SK-MEL-5 (cell line): ENCODE measurements at places on chromosomes 2 and 18. TPM values are rescaled to one million over a fixed set of nuclear protein-coding genes. Genes with fewer than 3 reads are reported as not detected.

GRCh38 chr2:72141881-72142451 lies 5.7 kb downstream of the CYP26B1 start:
- no peak for DNase-seq

- DNase-seq, result no peak
These were observed 98.3 kb upstream of the HDAC4 start for GRCh38 chr2:239498981-239499634.

DNA sequence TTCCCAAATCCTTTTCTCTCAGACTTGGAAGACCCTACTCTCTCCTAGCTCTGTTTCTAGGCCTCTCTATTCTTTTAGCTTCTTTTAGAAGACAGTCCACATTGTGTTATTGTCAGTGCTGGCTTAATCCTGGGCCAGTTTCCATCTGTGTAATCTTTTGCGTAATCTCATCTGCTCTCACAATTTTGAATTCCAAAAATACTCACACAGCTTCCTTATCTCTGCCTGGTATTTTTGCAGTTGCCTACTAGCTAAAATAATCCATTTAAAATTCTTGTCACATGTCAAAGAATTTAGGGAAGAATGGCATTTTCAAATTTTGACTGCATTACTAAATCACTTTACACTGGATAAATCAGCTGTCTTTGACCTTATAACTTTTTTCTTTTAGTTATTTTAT lies 200.6 kb upstream of the MEX3C start:
- DNase-seq, result no peak

DNA sequence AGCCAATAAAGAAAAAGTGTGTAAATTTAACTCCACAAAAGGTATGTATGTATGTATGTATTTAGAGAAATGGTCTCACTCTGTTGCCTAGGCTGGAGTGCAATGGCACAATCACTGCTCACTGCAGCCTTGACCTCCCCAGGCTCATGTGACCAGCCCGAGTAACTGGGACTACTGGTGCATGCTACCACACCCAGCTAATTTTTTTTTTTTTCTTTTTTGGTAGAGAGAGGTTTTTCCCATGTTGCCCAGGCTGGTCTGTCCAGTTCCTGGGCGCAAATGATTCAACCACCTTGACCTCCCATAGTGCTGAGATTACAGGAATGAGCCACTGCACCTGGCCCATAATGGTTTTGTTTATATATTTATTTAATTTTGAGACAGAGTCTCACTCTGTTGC lies 67.1 kb downstream of the CERKL start:
- DNase-seq, result no peak

- no peak for DNase-seq
These were observed 297.0 kb upstream of the GULP1 start for GRCh38 chr2:187994464-187995331.

GRCh38 chr2:204353823-204354222 lies 191.5 kb upstream of the PARD3B start:
- DNase-seq, result no peak

- no peak for DNase-seq
These were observed 65.9 kb downstream of the EIF5B start for GRCh38 chr2:99403084-99403483.

- no peak for DNase-seq
These were observed 804.9 kb upstream of the SALL3 start for GRCh38 chr18:78174737-78175136.

GRCh38 chr18:11990539-11990938 lies 9.2 kb downstream of the IMPA2 start:
- DNase-seq, result no peak

DNA sequence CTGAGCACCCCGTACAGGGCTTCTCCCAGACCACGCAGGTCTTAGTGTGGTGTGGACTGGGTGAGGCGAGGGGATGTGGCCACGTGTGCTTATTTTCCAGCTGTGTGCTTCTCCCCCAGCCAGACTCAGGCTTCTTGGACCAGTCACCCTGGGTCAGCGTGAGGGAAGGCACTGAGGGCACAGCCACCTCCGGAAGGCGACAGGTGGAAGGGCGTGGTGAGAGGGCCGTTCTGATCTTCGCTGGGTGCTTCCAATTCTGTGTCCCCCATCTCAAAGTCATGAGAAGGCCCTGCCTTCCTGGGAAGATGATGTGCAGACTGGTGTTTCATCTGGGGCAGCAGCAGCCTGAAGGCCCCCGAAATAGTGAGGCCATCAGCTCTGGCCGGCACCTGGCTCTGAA lies 169.7 kb upstream of the MYCN start:
- no peak for DNase-seq

DNA sequence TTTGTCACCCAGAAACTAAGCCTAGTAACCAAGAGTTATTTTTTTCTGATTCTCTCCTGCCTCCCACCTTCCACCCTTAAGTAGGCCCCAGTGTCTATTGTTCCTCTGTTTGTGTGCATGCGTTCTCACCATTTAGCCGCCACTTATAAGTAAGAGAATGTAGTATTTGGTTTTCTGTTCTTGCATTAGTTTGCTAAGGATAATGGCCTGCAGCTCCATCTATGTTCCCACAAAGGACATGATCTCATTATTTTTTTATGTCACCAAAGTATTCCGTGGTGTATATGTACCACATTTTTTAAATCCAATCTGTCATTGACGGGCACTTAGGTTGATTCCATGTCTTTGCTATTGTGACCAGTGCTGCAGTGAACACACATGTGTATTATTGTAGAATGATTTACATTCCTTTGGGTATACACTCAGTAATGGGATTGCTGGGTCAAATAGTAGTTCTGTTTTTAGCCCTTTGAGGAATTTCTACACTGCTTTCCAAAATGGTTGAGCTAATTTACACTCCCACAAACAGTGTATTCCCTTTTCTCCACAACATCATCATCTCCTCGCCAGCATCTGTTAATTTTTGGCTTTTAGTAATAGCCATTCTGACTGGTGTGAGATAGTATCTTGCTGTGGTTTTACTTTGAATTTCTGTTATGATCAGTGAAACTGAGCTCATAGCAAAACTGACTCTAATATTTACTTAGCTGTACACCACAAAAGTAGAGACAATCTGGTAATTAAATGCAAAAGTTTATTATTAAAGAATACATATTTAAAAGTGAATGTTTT lies 660.1 kb upstream of the SLC8A1 start:
- no peak for DNase-seq

- DNase-seq, result no peak
These were observed 46.3 kb upstream of the DARS1 start for GRCh38 chr2:136031711-136032110.

DNA sequence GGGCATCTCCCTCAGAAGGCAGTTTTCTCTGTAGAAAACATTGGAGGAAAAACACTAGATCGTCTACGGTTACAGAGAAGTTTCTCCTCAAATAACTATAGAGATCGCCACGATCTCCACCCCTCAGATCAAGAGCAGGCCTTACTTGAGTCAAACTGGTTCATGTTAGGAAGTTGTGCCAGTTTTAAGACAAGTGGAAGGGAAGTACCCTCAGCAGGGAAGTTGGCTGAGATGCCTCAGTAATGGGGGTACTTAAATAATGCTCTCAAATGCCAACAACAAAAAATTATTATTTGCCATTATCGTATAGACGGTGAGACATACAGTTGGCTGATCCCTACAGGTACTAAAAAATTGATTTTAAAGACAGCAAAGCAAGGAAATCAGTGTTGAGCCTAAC lies 8.2 kb upstream of the SMAD7 start:
- no peak for DNase-seq

DNA sequence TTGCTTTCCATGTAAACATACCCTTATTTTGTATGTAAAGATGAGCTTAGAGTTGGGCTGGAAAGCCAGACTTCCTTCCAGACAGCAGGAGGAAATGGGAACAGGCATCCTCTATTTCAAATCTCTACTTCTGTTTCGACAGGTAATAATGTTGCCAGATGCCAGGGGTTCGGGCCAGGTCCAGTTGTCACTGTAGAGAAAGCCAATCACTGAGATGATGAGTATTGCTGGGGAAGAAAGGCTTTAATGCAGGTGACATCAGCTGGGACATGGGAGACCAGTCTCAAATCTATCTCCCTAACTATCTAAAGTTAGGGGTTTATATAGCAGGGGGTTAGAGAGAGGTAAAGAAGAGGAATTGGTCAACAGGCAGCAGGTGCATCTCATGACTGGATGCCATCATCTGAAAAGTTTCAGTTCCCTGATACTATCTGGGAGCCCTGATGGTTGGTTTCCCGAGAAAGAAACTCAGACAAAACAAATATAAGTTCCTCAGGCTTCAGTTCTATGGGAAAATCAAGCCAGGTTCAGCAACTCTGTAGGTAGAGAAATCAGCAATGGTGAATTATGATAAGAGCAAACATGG lies 9.3 kb upstream of the MTCL1 start:
- DNase-seq, result no peak

ZNF396 gene
- total RNA-seq, result 4.5 and 5.1 TPM in 2 replicates
